Kidney tubule cell (primary cell): ENCODE measurements at places on chromosomes 4 and X.

GRCh38 chr4:8230891-8231290 lies 31.8 kb downstream of the SH3TC1 start:
- no peak for DNase-seq

DNA sequence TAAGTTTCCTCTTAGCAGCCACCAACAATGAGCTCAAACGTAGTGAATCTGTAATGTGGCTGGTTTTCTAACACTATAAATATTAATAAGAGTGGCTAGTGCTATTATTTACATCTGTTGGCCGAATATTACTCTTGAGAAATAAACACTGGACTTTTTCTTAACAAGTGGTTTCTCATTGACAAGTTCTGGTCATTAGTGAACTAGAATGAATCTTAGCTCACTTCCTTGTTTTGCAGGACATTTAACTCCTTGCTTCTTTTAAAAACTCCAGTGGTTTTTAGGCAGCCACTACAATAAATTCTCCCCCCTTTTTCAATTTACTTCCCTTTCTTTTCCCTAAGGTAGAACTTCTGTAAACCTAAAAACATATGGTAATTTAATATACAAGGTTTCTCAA lies 177.2 kb downstream of the ARAP2 start:
- no peak for DNase-seq

GRCh38 chr4:24042094-24042493 lies 152.2 kb upstream of the PPARGC1A start:
- DNase-seq: peak; percentile 25

- DNase-seq: no peak
Measured at GRCh38 chr4:124454772-124455270, 257.7 kb downstream of the ANKRD50 start.
